ENCODE measurements at places on chromosomes 5 and 9. TPM values are rescaled to one million over a fixed set of nuclear protein-coding genes. Genes with fewer than 3 reads are reported as not detected.

GRCh38 chr5:151021746-151022145 lies 1.4 kb downstream of the GPX3 start:
- no peak overlapping the region for H3K4me3 ChIP-seq
- DNase-seq: no peak
- H3K27ac ChIP-seq: no peak overlapping the region
- peaks cover 4% of the 10 kb centered on the region for H3K36me3 ChIP-seq
- H3K27me3 ChIP-seq: no peaks in the 10 kb centered on the region

DNA sequence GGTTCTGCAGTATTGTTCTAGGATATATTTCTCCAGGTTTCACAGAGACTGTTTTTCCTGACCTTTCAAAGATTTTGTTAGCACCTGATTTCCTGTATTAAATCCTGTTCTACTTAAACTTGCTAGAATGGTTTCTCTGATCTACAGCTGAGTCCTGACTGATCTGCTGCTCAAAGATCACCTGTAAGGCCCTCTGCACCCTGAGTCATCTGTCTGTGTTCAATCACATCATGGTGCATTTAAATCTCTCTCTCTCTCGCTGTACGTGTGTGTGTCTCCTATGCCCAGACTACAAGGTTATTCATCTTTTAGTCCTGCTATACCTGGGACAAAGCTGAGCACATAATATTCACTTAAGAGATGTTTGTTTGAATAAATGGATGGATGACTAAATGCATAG lies 13.3 kb upstream of the C5orf63 start:
- DNase-seq: no peak
- H3K27me3 ChIP-seq: no peaks in the 10 kb centered on the region
- no peaks in the 10 kb centered on the region for H3K36me3 ChIP-seq
- H3K4me1 ChIP-seq: no peaks in the 10 kb centered on the region
- no peak overlapping the region for H3K27ac ChIP-seq
- H3K4me3 ChIP-seq: no peak overlapping the region

DNA sequence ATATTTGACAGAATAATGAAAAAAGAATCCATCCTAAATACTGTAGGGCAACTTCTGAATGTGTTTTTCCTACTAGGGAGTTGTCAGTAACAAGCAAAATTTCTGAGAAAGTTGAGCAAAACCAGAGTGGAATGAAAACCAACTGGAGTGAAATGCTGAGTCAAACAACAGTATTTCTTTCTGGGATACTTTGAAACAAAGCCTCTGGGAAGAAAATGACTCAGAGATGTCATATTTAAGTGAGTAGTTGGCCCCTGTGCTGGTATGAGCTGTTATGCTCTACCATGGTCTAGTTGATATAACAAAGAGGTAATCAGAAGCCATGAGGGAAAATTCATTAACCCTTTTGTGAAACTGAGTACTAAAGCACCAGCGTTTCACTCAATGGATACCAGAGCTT lies 372.1 kb upstream of the C9orf72 start:
- no peak overlapping the region for H3K27ac ChIP-seq
- H3K4me1 ChIP-seq: no peaks in the 10 kb centered on the region
- H3K27me3 ChIP-seq: no peaks in the 10 kb centered on the region
- no peak for DNase-seq

DNA sequence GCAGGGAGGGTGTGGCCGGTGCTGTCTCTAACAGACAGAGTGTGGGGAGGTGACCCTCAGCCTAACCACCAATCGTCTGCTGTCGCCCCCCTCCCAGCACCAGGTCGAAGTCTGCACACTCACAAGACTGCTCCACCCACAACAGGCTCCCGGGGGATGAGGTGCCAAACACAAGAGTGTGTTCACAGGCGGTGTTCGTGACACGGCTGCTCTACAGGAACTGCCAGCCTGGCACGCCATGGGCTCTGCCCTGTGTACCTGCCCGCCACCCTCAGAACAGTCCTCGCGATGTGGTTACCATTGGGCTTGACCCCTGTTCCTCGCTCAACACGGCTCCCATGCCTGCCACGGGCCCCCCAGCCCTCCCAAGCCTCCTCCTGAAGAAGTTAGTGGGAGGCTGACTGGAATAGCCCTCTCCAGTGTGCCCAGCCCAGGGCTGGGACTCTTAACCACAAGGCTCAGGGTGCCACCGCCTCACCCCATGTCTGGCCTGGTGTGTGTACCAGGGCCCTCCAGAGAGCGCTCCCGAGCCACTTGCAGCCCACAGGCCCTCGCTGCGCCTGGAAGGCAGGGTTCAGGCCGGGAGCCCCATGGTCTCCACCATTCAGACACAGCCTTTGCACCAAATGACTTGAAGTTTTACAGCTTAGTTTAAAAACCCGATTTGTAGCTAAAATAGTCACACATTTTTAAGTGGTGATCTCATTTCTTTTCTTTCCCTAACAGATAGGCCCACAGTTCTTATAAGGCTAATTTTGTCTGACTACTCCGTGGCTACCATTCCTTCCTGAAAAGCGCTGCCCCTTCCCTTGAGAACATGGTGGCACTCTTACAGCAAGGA lies 102.5 kb downstream of the CAMSAP1 start:
- no peak overlapping the region for H3K27ac ChIP-seq
- H3K4me3 ChIP-seq: no peak overlapping the region
- no peaks in the 10 kb centered on the region for H3K27me3 ChIP-seq
- no peaks in the 10 kb centered on the region for H3K36me3 ChIP-seq
- no peak for DNase-seq

DNA sequence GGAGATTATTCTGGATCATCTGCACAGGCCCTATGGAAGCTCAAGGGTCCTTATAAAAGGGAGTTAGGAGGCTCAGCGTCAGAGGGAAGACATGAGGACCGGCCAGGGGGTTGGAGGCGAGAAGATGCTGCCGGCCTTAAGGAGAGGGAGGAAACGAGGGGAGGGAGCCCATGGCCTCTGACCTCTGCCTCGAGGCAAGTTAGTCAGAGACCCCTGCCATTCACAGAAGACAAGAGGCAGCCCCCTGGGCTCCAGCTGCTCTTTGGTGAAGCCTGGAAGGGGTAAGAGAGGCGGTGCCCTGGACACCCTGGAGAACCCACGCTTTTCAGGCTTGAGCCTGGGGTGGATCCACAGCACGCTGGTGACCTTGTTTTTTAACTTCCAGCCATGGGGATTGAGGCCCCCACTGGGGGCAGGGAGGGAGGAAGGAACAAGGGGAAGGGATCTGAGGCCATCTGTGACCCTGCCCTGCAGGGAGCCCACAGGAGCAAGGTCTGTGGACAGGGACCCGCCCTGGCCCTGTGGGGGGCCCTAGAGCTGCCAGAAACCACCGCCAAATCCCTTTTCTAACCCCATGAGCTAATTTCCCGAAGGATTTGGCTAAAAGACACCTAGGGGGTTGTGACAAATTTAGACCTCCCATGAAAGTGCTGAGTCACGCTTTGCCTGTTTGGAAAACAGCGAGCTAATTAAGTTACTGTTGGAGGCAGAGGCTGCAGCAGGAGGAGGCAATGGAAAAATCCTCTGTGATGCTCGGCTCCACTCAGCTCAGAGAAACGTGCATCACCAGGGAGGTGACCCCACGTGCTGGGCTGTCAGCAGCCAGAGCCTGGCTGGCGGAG lies 49.7 kb downstream of the OLFM1 start:
- no peak overlapping the region for H3K27ac ChIP-seq
- DNase-seq: no peak
- no peak overlapping the region for H3K4me3 ChIP-seq
- no peaks in the 10 kb centered on the region for H3K4me1 ChIP-seq

DNA sequence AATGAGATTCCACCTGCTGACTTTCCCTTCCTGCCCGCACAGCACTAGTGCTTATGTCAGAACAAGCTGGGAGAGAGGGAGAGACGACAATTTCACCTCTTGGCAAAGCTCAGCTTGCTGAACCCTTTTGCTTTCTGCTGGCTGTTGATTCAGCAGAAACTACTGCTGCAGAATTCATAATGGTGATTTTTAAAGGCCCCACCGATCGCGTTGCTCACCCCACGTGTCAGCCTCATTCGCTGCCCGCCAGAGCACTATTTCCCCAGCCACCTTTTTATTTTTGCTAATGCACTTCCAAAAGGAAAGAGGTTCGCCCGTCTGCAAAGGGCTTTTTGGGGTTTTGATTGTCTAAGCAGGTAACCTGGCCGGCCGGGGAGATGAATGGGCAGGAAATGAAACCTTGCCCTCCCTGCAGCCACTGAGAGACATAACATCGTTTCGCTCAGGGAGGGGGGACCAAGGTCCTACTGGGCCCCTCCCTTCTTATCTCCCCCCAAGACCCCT lies 1.3 kb downstream of the PPP2R2B start:
- H3K27me3 ChIP-seq: no peaks in the 10 kb centered on the region
- no peaks in the 10 kb centered on the region for H3K36me3 ChIP-seq
- peaks cover 11% of the 10 kb centered on the region for H3K4me1 ChIP-seq
- DNase-seq: no peak

DNA sequence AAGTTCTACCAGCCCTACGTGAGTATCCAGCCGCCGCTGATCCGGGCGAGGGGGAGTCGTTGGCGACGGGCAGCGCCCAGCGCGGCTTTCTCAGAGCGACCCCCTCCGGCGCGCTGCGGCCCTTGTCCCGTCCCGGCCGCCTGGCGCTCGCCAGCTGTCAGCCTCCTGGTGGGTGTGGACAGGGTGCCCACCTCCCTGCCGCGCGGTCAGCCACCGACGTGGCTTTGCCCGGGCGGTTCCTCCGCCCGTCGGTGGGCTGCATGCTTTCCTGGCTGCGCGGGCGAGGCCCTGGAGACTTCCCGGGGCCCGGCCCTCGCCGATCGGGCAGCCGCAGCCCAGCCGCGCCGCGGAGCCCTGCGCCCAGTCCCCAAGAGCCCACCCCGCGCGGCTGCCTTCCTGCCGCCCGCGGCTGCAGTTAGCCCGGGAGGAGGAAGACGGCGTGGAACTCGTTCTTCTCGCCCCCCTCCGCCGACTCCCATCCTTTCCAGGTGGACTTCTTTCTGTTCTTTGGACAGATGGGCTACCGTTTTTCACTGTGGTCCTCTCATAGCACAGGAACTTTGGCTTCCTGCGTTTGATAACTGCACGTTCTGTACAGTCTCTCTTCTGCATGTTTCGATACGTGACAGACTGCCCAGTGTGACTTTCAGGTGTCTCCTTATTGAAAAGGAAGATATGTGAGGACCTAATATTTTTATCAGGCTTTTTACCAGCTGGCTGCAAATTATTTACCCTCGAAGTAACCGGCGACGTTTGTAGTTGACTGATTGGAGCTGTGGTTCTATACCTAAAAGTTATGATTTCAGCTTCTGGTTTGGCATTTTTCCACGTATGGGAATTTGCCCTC lies 577 bp downstream of the AP3S1 start:
- H3K27me3 ChIP-seq: no peaks in the 10 kb centered on the region
- H3K4me3 ChIP-seq: peak overlapping the region; percentile 95
- peaks cover 4% of the 10 kb centered on the region for H3K36me3 ChIP-seq
- no peak for DNase-seq
- peaks cover 39% of the 10 kb centered on the region for H3K4me1 ChIP-seq

- no peaks in the 10 kb centered on the region for H3K36me3 ChIP-seq
- no peaks in the 10 kb centered on the region for H3K27me3 ChIP-seq
- no peaks in the 10 kb centered on the region for H3K4me1 ChIP-seq
- no peak overlapping the region for H3K27ac ChIP-seq
Observed at GRCh38 chr5:17619354-17619753, 9.2 kb downstream of the TAF11L12 start.

GRCh38 chr5:178423431-178423830 lies 166.8 kb downstream of the COL23A1 start:
- H3K27me3 ChIP-seq: no peaks in the 10 kb centered on the region
- no peak for DNase-seq
- H3K4me1 ChIP-seq: no peaks in the 10 kb centered on the region
- H3K36me3 ChIP-seq: no peaks in the 10 kb centered on the region
- no peak overlapping the region for H3K4me3 ChIP-seq

GRCh38 chr5:159120446-159120845 lies 20.7 kb upstream of the EBF1 start:
- no peaks in the 10 kb centered on the region for H3K36me3 ChIP-seq
- no peak overlapping the region for H3K27ac ChIP-seq
- peaks cover 11% of the 10 kb centered on the region for H3K4me1 ChIP-seq
- no peaks in the 10 kb centered on the region for H3K27me3 ChIP-seq
- H3K4me3 ChIP-seq: peak overlapping the region; percentile 15

The PCDHA3 gene
- not detected for total RNA-seq

The WDR38 gene
- not detected for total RNA-seq

The GAPT gene
- total RNA-seq: not detected

The CDKN2A gene
- total RNA-seq: 3.9 TPM

The CDC20B gene
- not detected for total RNA-seq
